ENCODE measurements at places on chromosomes 7 and 10.

- DNase-seq, result peak; percentile 3
Measured at GRCh38 chr10:118495499-118495898, 99.9 kb downstream of the PRLHR start.

DNA sequence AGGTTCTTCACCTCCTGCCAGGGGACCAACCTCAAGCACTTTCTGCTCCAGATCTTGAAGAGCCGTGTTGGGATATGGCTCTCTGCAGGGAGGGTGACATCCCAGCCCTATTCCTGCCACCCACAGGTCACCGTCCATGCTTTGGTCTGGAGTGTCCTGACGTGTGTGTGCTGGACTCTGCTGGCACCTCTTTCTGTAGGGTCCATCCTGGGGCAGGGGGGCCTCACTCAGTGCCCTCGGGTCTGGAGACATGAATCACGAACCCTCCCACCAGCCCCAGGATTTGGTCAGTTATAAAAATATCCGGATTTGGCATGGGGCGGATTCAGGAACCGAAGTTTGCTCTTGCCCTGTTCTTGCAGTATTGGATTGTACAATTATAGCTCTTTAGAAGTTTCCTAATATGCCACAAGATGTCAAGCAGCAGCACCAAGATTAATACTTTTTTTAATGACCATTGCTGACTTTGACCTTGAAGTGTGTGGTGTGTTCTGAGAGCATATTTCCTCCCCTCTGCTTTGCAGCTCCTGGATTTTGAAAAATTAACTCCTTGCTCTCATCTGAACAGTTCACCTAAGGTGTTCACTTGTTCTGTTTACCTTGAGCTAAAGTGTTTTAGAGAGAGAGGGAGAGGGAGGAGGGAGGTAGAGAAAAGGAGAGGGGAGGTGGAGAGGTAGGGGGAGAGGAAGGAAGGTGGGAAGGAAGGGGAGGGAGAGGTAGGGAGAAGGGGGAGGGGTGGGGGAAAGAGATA, 95.4 kb upstream of the SHH start:
- no peak for DNase-seq

GRCh38 chr7:138665249-138665648, 35.9 kb downstream of the SVOPL start:
- DNase-seq, result no peak

DNA sequence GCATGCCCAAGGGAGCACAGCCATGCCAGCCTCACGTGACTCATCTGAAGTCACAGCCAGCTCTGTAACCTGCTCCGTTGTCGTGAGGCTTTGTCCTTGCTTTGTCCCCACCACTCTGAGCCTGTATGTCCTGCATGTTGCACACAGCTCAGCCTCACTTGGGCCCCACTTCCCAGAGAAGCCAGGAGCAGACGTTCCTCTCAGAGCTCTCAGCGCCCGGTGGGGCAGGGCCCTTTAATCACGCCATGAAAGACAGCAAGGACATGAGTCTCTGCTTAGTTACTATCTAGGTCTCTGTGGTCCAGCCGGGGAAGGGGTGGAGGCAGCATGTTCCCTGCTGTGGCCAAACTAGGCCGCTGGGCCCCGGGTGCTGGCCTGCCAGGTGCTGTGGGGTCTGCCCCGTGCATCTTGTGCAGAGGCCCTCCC, 127.4 kb upstream of the FAM20C start:
- DNase-seq, result no peak

DNA sequence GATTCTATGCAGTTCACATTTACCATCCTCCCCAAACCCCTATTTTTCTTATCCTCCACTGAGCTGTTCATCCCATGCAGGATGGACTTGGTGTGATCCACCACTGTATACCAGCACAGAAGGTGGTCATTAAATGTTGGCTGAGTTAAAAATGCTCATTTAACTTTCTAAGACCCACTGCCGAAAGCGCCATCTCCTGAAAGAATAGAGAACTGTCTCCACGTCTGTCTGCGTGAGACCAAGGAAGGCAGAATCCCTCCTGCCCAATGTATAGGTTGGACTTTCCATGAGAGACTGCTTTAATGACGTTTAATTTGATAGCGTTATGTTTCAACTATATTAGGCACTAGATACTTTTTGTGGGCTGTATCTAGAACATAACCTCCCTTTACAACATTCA, 124.3 kb downstream of the GPAM start:
- no peak for DNase-seq

- DNase-seq, result no peak
Measured at GRCh38 chr7:141486959-141487358, 64.3 kb upstream of the AGK start.

DNA sequence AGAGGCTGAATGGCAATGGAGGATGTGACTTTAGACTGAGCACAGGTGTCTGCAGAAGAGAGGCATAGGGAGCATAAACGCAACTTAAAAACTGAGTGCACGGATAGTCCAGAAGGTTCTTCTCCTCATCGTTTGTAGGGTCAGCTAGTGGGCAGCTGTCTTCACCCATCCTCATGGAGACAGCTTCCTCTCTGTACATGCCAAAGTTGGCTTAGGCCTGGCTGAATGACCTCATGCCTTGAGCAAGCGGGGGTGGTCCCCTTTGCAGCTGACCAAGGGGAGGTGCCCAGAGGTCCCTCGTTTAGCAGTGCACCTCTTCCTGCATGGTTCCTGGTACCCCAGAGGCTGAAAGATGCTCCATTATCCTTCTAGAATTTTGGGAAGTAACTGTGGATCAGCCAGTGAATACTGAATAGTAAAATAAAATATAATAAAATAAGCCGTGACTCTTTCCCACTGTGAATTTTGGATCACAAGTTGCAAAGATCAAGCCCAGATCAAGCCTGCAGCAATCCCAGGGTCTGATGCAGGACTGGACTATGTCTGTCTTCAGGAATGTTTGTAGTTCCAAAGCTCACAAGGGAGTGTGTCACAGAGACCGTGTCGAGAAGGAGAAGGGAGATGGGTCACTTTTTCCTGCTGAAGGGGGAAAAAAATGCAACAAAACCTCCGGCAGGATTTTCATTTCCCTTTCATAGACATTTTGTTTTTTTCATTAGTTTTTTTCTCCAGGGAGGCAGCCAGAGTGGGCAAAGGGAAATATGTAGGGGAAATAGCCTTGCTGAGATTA, 295.3 kb upstream of the MKI67 start:
- DNase-seq, result no peak

- no peak for DNase-seq
Measured at GRCh38 chr10:31017534-31018355, 13.9 kb downstream of the ZNF438 start.

Measured in fibroblast of pulmonary artery (primary cell).